ENCODE measurements at places on chromosomes 13 and 19.

GRCh38 chr19:33298146-33298911 lies 4.0 kb downstream of the CEBPA start:
- H3K27ac ChIP-seq = no peak overlapping the region
- no peak for DNase-seq
- H3K4me3 ChIP-seq = no peak overlapping the region
- H3K4me1 ChIP-seq = no peaks in the 10 kb centered on the region

DNA sequence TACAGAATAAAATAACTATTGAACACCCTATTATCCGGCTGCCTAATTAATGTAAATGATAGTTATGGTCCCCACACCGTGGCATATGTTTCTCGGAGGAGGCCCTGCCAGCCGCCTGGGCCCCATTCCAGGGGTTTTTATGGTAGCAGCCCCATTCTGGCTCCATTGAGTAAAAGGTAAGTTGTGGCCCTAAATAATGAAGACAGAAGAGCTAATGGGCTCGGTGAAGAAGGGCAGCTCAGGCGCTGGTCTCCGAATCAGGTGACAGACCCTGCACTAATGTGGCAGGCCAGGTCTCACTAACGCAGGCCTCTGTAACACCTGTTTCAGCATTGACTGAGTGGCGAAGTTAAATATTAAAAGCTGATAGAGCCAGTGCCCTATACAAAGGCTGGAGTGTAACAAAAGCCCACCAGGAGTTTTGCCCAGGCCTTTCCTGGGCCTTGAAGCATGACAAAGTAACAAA lies 19.1 kb downstream of the POP4 start:
- H3K27ac ChIP-seq = no peak overlapping the region
- no peaks in the 10 kb centered on the region for H3K36me3 ChIP-seq
- no peaks in the 10 kb centered on the region for H3K27me3 ChIP-seq
- DNase-seq = no peak

GRCh38 chr13:38494445-38494844 lies 144.8 kb downstream of the UFM1 start:
- no peaks in the 10 kb centered on the region for H3K36me3 ChIP-seq
- no peak for DNase-seq
- no peak overlapping the region for H3K27ac ChIP-seq
- H3K4me3 ChIP-seq = no peak overlapping the region
- no peaks in the 10 kb centered on the region for H3K4me1 ChIP-seq

- no peaks in the 10 kb centered on the region for H3K27me3 ChIP-seq
- peak overlapping the region; percentile 30 for H3K4me3 ChIP-seq
- H3K27ac ChIP-seq = peak overlapping the region; percentile 82
- peaks cover 25% of the 10 kb centered on the region for H3K4me1 ChIP-seq
- no peaks in the 10 kb centered on the region for H3K36me3 ChIP-seq
- peak; percentile 88 for DNase-seq
These were observed 49.9 kb upstream of the UBAC2 start for GRCh38 chr13:99150575-99151361.

- H3K4me3 ChIP-seq = no peak overlapping the region
- H3K27me3 ChIP-seq = no peaks in the 10 kb centered on the region
- H3K4me1 ChIP-seq = peaks cover 12% of the 10 kb centered on the region
- no peaks in the 10 kb centered on the region for H3K36me3 ChIP-seq
These were observed 703.3 kb upstream of the ARGLU1 start for GRCh38 chr13:107271227-107271626.

DNA sequence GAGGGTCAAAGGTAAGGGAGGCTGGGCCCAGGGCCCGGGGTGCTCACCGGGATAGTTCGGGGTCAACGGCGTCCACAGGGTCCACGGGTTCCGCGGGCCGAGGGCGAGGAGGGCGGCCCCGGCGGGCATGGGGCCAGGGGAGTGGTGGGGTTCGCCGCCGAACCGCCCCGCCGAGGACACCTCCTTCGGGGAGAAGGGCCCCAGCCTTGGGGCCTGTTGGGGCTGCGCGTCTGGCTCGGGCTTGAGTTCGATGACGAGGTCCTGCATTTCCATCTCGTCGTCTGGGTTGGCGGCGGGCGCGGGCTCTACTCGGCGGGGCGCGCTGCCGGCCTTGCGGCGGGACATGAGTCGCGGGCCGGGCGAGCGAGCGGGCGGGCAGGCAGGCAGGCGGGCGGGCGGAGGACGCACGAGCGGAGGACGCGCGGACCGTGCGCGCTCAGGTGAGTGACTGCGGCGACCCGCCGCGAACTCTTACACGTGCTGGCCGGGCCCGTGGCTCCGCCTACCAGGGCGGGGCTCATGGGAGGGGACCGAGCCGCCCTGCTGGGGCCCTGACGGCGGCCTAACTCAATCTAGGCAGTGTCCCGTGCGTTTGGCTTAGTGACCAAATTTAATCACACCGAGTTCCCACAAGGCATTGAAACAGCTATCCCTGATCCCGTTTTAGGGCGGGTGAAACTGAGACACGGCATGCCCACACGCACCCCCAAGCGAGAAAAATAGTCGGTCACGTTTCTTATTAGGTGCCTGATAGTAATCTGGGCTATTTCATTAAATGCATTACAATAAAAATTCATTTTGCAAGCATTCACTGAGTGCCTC lies at the start of gene ZNF296:
Gene ZNF296, minus strand, starts transcription at position 450 of the 822 bp plus-strand sequence. Its CDS starts 105 bp downstream, at position 345.
- H3K4me1 ChIP-seq = peaks cover 8% of the 10 kb centered on the region
- no peaks in the 10 kb centered on the region for H3K27me3 ChIP-seq
- H3K36me3 ChIP-seq = no peaks in the 10 kb centered on the region
- peak; percentile 63 for DNase-seq

GRCh38 chr19:31572976-31573298 lies 223.7 kb upstream of the TSHZ3 start:
- H3K27ac ChIP-seq = no peak overlapping the region
- no peaks in the 10 kb centered on the region for H3K4me1 ChIP-seq
- DNase-seq = no peak
- peaks cover 33% of the 10 kb centered on the region for H3K27me3 ChIP-seq
- H3K36me3 ChIP-seq = no peaks in the 10 kb centered on the region

Measured in GM23248 (cell line).